Right atrium auricular region (tissue), 2 donors: ENCODE measurements at places on chromosomes 1 and 21.

DNA sequence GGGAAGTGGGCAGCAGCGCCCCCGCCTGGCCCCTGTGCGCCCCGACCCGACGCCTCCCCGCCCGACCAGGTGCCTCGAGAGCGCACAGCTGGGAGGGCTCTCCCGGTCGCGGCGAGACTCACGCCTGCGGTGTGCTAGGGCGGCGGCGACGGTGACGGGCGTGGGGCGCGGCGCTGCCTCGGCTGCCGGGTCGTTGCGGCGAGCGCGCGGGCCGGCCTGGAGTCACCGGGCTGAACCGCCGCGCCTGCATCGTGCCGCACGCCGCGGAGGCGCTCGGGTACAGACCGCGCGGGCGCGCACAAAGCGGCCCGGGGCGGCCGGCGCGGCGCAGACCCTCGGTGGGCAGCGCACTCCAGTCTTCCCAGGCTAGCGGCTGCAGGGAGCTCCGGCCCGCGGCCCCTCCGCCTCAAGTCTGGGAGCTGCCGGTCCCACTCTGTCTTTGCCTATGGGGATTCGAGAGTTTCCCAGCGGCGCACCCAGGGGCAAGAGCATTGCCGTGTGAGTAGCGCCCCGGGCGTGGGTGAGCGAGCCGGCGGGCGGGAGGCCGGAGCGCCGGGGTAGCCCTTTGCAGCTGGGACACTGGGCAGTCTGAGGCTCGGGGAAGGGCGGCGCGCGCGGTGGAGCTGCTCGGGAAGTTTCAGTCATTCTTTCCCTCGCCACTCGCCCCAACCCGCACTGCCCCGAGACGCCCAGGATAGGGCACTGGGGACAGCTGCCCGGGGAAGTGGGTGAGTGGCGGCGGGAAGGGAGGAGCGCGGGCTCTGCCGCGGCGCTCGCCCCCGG is at the start of gene SLC35F3:
SLC35F3 (plus strand) TSS at position 44 of the 783 bp plus-strand sequence.
- H3K27ac ChIP-seq = no peak within 1 kb of the TSS
- DNase-seq = no peak
- H3K27me3 ChIP-seq = peaks cover 5% of the 10 kb centered on the region
- no peaks in the 10 kb centered on the region for H3K36me3 ChIP-seq
- peak within 1 kb of the TSS; percentile 43 for H3K4me3 ChIP-seq

GRCh38 chr1:109398343-109399225 is 866 bp upstream of the SORT1 start:
- H3K4me3 ChIP-seq = peak overlapping the region; percentile 63
- DNase-seq = no peak
- H3K27me3 ChIP-seq = no peaks in the 10 kb centered on the region

- no peaks in the 10 kb centered on the region for H3K27me3 ChIP-seq
- H3K4me1 ChIP-seq = no peaks in the 10 kb centered on the region
- no peak overlapping the region for H3K4me3 ChIP-seq
- H3K36me3 ChIP-seq = no peaks in the 10 kb centered on the region
- DNase-seq = no peak
Measured at GRCh38 chr1:182670032-182670749, 14.2 kb downstream of the RGS8 start.

DNA sequence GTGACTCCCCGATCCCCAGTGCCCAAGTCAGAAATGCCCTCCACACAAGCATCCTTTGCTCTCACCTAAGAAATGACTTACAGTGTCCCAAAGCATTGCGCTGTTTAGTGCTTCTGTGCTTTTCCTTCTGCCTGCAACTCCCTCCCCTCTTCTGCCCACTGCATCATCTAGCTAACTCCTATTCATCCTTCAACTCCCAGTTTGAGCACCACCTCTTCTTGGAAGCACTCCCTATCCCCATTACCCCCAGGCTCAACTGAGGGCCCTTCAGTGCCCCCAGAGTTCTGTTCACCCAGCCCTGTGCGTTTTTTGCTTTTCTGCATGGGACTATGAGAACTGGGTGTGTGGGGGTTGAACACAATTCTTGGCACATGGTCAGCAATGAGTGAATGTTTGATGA is 10.0 kb downstream of the KCNQ4 start:
- DNase-seq = no peak
- H3K27ac ChIP-seq = no peak overlapping the region
- H3K36me3 ChIP-seq = no peaks in the 10 kb centered on the region
- H3K27me3 ChIP-seq = no peaks in the 10 kb centered on the region
- no peak overlapping the region for H3K4me3 ChIP-seq
- peaks cover 16% of the 10 kb centered on the region for H3K4me1 ChIP-seq

GRCh38 chr1:40381268-40382107 is 8.0 kb downstream of the SMAP2 start:
- peak overlapping the region; percentile 1 for H3K27ac ChIP-seq
- no peak for DNase-seq
- no peak overlapping the region for H3K4me3 ChIP-seq
- no peaks in the 10 kb centered on the region for H3K27me3 ChIP-seq
- H3K36me3 ChIP-seq = no peaks in the 10 kb centered on the region

DNA sequence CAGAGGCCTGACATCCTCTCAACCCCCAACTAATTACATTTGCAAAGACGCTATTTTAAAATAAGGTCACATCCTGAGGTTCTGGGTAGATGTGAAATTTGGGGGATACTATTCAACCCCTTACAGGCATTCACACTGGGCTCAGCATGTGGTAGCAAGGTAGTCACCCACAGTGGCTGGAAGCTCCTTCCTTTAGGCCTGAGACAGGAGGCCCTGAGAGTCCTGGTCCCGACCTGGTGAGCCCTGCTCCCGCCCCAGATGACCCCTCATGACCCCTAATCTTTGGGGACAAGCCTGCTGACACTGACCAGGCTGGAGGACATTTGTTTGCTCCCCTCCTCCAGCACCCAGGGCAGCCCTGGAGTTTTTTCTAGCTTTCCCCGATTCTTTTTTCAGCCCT is 225.9 kb downstream of the DYRK1A start:
- no peak overlapping the region for H3K27ac ChIP-seq
- DNase-seq = no peak
- H3K36me3 ChIP-seq = no peaks in the 10 kb centered on the region
- H3K4me1 ChIP-seq = peaks cover 19% of the 10 kb centered on the region
- H3K4me3 ChIP-seq = no peak overlapping the region
